NCI-H2107 (cell line): ENCODE measurements at places on chromosomes 4 and X.

DNA sequence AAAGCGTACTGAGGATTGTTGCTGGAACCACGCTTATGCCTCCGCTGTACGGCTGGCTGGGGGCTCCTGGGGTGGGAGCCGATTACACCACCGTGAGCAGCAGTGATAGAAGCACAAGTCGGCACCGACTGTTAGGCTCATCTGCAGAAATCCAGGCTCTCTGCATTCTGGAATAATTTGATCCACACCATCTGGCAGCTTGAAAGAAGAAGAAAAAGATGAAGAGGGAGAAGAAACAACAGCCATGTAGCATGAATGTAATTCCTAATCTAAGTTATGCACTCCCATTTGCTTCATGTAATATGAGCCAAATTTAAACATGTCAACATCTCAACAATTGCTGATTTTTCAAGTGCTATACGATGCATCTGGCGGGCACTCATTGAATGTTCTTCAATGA, 84.6 kb upstream of the DHX15 start:
- DNase-seq: no peak

DNA sequence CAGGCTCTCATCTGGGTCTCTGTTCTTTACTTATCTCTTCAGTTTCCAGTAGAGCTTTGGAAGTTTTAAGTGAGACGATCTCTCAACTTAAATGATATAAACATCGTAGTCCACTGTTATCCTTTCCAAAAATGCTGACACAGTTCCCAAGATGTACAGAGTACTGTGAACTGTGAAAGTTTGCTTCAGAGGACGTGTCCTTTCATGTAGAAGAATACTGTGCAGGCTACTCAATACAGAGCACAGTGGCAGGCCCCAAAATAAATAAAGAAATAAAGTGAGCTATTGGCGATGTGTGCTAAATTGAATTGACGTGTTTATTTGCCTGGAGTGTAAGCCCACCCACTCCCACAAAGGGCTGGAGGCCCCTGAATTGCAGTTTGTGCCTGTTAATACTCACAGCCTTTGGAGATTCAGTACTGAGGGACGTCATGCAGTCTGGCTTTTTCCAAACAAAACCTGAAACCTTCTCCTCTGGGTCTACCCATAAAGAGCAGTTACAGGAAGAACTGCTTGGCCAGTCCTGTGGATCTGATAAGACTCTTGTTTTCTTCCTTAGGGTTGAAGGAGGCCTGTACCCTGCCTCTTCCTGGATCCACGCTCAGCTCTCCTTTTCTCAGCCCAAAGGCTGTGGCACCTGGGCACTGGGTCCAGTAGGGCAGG, 66.1 kb downstream of the SOWAHB start:
- DNase-seq: no peak

DNA sequence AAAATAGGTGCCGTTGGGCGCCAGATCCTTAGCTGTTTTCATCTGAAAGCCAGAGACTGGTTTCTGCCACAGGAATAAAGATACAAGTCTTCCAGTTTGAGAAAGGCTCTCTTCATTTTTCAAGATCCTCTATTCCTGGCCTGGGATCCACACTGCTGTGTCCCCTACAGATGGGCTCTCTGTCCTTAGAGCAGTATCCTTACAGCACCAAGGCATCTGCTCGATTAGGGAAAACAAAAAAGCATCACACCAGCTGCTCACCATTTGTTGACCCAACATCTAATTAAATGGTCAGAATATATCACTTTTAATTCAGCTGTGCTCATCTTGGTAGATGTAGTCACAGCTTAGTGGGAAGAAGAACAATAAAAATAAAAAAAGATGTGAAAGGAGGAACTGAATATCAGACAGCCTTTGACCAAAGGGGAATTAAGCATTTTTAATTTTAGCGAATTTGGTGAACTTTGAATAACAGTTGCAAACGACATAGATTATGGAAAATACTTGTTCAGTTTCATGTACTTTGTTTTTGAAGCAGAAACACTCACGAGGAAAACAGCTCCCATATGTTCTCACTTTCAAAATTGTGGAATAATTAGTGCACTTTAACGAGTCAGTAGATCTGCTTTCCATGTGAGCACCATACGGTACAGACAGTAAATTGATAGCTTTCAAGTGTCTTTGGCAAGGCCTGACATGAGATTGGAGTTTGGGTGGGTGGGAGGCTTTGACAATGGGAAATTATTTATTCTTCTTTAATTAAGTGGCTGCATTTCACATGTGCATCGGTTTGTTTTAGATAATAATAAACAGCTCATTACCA, 148.4 kb upstream of the CLNK start:
- DNase-seq: no peak

GRCh38 chrX:16687514-16687913, 25.0 kb downstream of the CTPS2 start:
- no peak for DNase-seq

- DNase-seq: no peak
Measured at GRCh38 chr4:1379351-1379781, 26.9 kb downstream of the NKX1-1 start.

DNA sequence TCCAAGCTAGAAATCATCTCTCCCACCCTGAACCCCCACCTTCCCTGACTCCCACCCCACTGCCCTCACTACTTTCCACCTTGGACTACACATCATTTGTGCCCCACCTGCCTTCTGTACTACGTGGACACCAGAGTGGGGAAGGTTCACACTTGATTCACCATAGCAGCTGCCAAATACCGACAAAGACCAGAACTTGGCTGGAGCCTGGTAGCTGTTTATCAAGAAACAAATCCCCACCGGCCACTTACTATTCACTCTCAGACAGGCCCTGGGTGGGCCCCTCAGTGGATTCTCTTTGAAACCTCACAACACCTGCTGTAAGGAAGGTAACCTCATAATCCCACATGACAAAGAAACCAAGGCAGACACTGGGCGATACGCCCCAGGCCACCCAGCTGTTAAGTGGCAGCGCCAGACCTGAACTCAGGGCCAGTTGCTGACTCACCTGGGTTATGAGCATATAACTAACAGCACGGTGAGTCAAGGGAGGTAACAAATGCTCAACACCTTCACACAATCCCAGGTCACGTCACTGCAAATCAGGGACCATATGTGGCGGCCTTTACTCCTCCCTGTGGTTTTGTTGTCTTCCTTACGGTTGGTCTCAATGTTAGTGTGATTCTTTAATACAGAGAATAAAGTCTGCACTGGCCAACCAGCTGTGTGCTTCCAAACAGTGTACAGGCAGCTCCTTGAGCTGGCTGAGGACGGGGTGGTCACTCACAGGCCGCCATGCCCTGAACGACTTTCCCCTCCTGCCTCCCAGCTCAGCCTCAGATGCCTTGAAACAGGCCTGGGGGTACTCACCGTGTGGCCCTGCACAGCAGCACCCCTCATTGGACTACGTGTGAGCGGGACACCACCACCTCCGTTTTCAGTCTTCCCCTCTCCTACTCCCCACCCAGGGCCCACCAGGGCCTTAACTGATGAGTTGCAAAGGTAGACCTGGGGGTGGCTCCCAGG, 7.5 kb downstream of the WDR1 start:
- DNase-seq: no peak

DNA sequence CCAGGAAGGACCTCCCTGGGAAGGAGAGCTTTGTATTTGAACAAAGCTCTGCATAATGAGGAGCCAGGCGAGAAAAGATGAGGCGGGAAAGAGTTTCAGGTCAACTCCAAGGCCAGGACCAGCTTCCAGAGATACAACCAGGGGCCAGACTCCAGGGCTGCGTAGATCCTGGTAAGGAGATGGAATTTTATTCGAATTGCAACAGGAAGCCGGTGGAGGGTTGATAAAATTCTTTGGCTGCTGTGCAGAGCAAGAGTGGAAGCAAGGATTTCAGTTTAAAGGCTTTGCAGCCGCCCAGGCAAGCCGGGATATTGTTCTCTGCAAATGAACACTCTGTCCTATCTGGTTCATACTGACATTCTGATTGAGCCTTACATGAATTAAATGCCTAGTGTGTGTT, 40.2 kb upstream of the CBR4 start:
- no peak for DNase-seq

DNA sequence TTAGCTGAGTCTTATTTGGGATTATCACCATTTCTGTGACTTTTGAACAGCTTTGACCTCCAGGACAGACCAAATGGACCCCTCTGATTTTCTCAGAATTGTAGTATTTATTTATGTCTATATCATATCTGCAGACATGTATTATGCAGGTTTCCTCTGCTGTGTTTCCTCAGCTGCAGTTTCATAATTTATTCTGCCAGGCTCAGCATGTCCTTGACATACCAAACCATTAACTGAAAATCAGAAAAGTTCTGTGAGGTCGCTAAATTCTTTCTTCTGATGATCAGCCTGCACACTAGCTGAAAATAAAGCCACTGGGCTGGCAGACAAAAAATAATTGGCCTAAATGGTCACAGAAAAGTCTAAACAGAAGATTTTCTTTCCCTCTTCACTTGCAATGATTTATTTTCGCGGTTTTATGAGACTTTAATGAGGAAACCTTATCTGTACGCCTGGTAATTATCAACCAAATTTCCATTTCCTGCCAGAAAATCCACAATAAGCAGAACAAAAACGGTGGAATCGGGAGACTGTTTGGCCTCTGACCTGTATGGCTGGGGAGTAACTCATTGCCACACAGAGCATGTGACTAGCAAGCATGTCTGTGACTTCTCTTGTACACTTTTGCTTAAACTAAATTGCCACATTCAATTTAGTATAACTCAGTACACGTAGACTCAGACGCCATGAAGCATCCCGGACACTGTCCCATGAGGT, 150.9 kb downstream of the ENPP6 start:
- no peak for DNase-seq

- DNase-seq: no peak
Measured at GRCh38 chr4:40524366-40525041, 105.2 kb downstream of the RBM47 start.

GRCh38 chrX:102652031-102652688, 877 bp downstream of the GPRASP1 start:
- DNase-seq: no peak

GRCh38 chrX:134180601-134181274, 56.2 kb upstream of the CCDC160 start:
- DNase-seq: no peak

DNA sequence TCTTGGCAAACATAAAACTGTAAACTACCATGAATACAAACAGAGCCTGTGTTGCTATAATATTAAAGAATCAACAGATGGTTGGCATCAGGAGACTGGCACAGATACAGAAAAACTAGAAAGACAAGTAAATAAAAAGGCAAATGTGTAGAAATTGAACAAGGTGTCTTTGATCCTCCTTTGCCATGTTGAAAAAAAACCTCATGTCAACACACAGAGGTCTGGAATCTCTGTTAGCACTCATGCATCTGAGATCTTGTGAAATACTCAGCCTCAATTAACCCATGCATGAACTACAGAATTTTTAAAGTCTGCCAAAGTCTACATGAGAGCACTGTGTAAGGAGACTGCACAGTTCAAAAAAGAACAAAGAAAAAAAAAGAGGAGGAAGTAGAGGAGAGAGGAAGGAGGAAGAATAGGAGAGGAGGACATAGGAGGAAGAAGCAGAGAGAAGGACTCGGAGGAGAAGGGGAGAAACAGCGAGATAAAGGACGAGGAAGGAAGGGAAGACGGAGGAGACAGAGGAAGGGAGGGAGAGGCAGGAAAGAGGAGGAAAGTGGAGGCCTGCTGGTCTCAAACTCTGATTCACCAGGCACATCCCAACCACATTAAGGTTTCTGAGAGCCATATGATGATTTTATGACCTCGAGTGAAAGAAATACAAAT, 52.8 kb downstream of the PRDM5 start:
- DNase-seq: no peak

- no peak for DNase-seq
Measured at GRCh38 chr4:156475322-156475721, 496.3 kb downstream of the PDGFC start.
